Activated CD4-positive, alpha-beta T cell treated with anti-CD3 and anti-CD28 coated beads, Interleukin-10, Interleukin-2, amounts not matched to agents 100 ng/mL and 50 ng/mL, durations not matched to agents 16 hours and 8 hours (primary cell): ENCODE measurements at places on chromosomes 16 and 17.

DNA sequence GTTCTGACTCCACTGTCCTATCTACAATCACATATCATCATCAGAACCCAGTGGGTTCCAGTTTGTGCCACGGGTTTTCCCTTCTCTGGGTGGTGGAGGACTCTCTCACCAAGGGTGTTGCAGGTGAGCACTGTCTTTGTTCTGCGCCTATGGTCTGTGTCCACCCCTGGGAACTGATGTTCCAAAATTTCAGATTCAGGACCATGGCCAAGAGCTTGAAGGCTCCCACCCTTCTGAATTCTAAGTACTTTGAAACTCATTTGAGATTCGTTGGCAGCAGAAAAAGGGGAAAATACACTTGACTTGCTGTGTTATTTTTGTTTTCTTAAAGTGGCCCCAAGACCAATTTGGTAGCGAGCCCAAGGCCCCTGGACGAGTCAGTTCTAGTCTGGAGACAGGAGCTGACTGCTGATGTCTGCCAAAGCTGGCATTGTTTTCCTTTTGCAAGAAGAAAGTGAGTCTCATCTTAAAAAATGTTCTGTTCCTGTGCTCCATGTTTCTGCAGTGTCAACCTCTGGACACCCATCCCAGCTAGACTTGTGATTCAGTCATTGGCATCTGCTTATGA, 310.9 kb downstream of the HAPSTR1 start:
- DNase-seq = no peak

GRCh38 chr16:17476414-17477259, 5.9 kb upstream of the XYLT1 start:
- DNase-seq = peak; percentile 58

- DNase-seq = no peak
Observed at GRCh38 chr17:80794281-80795089, 197.2 kb upstream of the CHMP6 start.

DNA sequence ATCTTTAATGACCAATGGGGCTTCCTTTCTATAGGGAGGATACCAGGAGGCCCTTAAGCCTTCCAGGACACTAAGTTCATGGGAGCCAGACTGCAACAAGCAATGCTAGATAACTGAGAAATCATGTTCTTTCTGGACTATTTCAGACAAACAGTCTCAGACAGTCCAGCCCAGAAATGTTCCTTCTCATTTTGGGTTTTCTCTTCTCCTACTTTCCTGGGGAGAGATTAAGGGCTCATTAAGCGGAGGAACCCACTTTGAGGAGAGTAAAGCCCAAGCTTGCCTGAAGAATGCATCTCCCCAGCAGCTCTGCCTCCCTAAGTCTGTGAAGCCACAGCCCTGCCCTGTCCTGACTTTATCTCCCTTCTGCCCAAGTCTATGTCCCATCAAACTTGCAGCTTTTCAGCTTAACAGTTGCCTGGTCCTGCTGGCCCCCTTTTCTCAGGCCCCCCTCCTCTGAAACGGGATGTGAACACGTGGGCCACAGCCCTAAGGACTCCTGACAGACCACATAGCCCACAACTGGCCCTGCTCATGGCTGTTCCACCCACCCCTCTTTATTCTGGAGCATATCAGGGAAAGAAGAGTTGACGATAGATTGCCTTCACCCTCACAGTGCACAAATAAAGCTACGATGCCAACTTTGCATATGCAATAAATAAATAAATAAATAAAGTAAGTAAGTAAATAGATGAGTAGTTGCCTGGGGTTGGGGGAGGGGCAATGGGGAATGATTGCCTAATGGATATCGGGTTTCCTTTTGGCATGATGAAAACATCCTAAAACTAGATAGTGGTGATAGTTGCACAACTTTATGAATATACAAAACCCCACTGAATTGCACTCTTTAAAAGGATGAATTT, 111.0 kb downstream of the N4BP1 start:
- no peak for DNase-seq

DNA sequence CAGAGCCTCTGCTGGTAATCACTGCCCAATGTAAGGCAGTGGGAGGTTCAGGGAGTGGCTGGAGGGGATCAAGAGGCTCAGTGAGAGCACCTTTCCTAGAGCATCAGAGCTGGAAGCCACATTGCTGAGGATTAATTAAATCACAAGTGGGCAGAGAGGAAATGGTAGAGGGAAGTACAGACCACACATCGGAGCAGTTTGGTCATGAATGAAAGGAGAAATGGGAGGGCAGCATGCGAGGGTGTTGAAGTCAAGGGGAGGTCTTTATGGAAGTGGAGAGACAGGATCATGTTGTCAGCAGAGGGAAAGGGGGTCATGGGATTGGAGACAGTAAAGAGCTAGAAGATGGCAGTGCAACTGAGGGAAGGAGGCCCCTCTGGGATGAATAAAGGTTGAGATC, 2.3 kb downstream of the CCL17 start:
- DNase-seq = no peak

- no peak for DNase-seq
Observed at GRCh38 chr16:74731853-74732477, 31.3 kb upstream of the MLKL start.

- DNase-seq = no peak
Observed at GRCh38 chr17:34613064-34614019, 34.0 kb downstream of the TMEM132E start.

DNA sequence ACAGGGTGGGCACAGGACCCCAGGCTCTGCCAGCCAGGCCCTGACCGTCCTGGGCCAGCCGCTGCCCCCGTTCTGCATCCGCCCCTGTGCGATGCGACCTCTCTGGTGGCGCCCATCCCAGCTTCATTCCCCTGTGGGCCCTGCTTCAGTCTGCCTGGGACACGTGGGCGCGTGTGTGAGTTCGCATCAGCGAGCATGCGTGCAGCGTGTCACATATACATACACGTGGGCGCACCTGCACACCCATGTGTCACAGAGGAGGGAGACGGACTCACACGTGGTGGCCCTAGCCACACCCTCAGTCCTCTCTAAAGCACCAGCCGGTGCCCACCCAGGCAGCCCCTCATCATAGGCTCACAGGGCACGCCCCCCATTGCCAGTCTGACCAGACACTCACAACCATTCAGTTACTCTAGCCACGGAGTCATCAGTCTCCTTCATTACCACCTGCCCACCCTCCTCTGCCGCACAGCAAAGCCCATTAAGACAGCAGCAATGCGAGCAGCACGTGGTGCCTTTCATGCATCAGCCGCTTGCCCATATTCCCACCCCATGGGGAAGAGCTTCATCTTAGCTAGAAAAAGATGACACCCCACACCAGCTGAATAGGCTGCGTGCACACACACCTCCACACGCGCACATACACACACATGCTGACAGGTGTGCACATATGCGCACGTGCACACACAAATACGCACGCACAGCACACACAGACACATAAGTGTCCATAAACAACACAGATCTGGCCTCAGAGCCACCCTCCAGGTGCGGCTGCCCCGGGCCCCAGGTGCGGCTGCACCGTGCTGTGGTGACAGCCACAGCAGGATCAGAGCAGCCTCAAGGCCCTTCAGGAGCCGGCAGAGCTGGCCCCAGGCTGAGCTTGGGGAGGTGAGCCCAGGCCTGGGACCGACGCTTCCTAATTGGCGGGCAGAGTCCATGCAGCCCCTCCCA, 9.5 kb upstream of the CDH15 start:
- DNase-seq = no peak

DNA sequence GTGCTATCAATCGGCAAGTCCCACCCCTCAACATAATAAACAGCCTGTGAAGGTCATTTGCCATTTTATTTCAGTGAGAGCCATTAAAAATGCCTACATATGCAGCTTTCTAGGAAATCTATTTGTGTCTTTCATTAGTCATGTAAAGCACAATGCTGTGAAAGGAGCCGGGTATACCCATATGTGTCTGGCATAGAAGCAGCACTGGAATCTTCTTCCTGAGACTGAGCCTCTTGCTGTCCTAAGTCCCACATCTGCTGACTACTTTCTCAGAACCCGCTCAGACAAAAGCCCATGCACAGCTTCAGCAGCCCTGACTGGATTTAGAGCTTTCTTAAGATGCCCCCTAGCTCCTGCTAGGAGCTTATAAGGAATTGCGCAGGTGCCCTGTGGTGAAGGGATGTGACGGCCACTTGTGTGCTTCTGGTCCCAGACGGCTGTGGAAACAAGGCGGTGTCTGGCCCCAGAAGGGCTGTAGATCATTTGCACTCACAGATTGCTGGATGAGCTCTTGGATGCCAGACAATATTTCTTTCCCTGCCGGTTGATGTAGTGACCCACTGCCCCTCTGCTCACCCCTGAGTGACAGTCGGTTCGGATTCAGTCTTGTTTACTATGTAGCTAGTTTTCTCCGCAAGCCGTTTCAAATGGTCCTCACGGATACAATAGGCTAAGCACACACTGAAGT, 172.2 kb downstream of the ANKFN1 start:
- DNase-seq = no peak

DNA sequence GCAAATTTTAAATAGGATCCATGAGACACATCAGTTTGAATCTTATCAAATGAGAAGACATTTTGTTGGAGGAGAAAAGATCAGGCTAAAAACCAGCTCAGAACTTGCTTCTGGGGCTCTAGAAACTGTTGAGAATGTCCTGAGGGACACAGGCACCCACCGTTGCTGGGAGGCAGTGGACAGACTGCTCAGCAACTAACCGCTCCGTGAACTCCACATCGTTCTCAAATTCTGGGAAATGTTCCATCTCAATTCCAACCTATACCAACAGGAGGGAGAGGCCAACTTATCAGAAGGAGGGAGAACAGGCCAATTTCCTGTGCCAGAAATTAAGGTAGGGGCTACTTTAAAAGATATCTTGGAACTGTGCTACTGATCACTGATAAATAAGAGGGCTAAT, 8.3 kb downstream of the TAT start:
- no peak for DNase-seq

- DNase-seq = no peak
Observed at GRCh38 chr16:56237451-56237930, 46.2 kb downstream of the GNAO1 start.

- DNase-seq = peak; percentile 68
Observed at GRCh38 chr16:10521681-10522274, 58.6 kb downstream of the EMP2 start.

DNA sequence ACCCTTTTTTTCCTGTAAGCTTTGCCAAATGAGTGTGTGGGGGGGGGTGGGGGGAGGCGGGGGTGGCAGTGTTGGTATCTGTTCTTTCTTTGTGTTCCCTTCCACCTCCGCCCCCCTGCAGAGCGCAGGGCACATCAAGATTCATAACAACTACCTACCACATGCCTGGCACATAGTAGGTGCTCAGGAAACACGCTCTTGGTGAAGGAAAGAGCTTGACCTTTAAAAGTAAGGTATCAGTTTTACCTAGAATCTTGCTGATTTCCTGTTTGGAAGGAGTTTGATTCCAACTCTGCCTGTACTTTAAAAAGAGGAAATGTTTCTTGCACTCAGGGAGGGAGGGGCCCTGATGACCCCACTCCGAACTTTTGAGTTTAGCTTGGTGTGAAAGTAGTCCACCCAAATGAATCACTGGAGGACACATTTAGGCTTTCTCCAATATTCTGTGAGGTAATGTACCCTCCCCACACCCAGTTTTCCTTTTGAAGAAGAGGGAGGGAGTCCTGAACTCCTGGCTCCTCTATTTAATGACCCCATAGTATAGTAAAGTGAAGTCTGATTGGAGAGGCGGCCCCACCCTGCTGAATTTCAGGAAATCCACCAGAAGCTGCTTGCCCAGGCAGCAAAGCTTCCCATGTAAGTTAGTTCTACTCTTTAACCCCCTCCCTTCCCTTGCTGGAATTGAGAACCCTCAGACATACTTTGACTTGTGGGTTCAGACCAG, 560 bp upstream of the FAM20A start:
- DNase-seq = no peak

GRCh38 chr16:80932708-80933095, 74.0 kb downstream of the CMC2 start:
- DNase-seq = no peak

DNA sequence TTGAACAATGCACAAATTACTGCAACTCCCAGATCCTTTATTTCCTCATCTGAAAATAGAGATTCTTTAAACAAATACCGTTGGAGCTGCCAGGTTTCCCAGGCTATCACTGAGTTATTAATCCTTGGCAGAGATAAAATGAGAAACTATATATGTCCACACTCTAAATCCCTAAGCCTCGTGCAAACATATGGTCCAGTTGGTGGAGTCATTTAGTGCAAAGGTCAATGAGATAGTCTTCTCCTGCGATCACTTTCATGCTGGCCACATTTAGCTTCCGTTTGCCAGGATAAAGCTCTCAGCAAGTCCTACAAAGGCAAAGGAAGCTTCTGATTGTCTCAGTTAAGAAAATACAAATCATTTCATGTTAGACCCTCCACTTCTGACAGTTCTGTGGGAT, 11.0 kb downstream of the GRIN2A start:
- no peak for DNase-seq

GRCh38 chr17:16199093-16199492, 16.2 kb downstream of the NCOR1 start:
- no peak for DNase-seq

DNA sequence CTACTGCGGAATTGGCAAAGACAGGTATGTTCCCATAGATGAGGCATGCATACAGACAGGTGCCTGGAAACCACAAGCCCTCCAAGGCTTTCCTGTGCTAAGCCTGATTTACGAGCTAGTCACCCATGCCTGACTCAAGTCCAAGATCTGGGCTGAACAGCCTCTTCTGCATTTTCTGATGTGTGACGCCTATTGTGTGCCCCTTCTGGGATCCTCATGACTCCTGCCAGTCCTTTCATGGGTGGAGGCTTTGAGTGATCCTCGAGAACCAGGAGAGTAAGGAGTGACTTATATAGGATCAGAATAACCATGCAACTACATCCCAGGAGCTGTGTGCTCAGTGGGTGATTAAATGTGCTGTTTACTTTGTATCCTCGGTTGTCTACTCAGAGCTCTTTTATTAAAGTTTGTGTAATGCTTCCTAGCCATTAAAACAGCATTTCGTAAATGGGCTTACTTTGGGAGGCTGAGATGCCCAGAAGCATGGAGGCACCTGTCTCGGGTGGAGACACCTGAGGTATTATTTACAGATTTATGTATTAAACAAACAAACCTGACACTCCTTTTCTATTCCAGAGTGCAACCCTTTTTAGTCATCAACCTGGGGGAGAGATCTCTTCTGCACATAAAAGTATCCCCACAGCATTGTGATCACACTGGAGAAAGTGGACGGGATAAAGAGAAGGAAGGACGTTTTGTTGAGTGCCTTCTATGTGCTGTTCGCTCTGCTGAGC, 373.0 kb upstream of the DYNLRB2 start:
- no peak for DNase-seq

DNA sequence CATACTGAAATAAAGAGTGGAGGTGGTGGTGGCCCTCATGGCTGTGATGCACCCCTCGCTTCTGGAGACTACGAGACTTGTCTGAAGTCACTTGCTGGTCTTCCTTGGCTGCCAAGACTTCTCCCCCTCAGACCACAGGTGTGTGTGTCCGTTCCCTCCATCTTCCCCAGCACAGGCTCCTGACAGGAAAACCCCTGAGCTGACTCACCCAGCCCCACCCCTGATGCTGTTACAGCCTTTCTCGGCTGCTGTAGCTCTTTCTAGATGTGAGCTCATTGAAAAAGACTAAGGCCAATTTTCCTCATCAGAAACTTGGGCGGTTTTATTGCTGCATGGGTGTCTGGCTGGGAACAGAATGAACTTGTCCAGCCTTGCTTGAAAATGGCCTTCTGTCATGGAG, 296.9 kb downstream of the TMEM114 start:
- no peak for DNase-seq
